ENCODE measurements at places on chromosomes 5 and 9.

GRCh38 chr5:53089481-53089991, 20.0 kb downstream of the MOCS2 start:
- H3K4me3 ChIP-seq: no peak overlapping the region
- no peaks in the 10 kb centered on the region for H3K27me3 ChIP-seq
- H3K4me1 ChIP-seq: peaks cover 29% of the 10 kb centered on the region
- DNase-seq: no peak
- H3K36me3 ChIP-seq: peaks cover 7% of the 10 kb centered on the region

DNA sequence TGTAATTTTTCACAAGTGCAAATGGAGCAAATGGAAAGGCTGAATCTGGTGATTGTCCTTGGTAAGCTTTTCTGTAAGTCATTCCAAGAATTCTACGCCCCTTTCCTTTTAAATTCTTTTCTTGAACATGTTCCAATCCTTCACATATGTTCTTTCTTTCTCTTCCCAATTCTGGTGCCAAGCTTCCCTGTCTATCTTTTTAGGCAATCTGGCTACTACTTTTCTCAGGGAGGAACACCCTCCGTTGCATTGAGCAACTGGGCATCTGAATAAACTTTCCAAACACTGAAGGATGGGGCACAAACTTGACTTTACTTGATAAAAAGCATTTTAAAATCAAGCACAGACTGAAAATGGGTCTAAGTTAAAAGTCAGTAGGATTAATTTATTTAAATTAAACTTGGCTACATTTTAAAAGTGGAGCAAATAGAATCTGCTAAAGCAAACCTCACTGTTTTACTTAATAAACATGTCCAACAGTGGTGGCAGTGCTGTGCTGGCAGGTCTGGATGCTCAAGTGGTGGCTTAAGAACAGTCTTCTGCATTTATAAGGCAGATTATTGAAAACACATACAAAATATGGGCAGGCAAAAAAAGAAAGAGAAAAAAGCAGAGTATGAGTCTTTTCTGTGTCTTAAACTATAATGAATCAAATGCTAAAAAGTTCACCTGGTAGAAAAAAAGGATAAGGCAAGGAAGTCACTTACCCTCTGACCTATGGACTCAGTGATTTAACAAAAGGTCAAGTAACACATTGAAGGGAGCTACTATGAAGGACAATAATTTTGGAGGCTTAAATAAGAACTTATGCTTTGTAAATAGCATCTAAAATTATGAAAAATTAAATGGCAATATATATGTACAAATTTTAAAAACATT, 5.4 kb downstream of the ELL2 start:
- no peak overlapping the region for H3K4me3 ChIP-seq
- peak overlapping the region; percentile 39 for H3K27ac ChIP-seq
- peaks cover 13% of the 10 kb centered on the region for H3K4me1 ChIP-seq
- no peaks in the 10 kb centered on the region for H3K36me3 ChIP-seq
- no peaks in the 10 kb centered on the region for H3K27me3 ChIP-seq
- no peak for DNase-seq

DNA sequence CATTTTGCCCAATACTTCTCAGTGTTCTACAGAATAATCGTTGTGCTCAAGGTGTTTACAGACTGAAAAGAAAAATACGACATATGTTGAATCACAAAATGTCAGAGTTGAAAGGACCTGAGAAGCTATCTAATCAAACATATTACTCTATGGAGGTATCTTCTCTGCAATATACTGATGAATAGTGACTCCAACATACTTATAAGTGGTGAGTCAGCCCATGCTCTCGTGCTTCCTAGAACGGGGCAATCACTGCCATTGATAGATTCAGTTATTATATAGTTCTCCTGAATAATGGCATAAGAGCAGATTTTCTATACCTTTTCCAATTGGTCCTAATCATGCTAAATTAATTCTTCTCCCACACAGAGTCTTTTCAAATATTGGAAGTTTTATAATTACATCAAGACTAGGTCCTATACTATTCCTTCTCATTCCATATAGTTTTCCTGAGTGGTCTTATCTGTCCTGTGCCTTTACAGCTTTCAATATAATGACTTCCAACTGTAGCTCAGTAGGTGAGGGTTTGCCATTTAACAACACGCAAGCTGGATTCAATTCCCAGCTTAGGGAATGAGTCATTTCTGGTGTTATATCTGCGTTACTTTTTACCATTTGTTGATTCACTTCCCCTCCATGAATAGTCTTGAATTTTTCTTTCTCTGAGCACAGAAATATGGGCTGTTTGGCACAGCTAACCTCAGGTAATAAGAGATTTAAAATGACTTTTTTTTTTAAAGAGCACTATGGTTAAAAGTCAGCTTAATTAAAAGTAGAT, 81.1 kb downstream of the PLK2 start:
- H3K4me3 ChIP-seq: no peak overlapping the region
- no peaks in the 10 kb centered on the region for H3K4me1 ChIP-seq
- no peaks in the 10 kb centered on the region for H3K27me3 ChIP-seq

DNA sequence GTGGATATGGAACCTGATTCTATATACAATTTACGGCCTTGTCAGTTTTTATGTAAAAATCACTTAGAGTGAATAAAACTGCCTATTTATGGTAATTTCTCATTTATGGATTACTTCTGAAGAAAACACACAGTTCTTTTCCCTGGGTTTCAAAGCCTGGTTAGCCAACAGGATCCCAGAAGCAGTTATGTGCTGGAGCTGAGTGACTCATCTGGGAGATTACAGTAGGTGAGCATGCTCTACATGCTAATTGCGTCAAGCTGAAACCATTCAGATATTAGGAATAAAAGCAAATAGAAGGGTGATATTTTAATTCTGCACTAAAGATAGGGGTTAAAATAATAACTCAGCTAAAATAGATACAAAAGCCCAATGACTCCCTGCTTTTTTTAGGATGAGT, 47.8 kb downstream of the PDE4D start:
- no peak overlapping the region for H3K27ac ChIP-seq
- no peaks in the 10 kb centered on the region for H3K27me3 ChIP-seq
- DNase-seq: no peak
- no peaks in the 10 kb centered on the region for H3K4me1 ChIP-seq
- no peak overlapping the region for H3K4me3 ChIP-seq

- no peaks in the 10 kb centered on the region for H3K4me1 ChIP-seq
- H3K36me3 ChIP-seq: no peaks in the 10 kb centered on the region
- H3K27me3 ChIP-seq: no peaks in the 10 kb centered on the region
- H3K4me3 ChIP-seq: no peak overlapping the region
Observed at GRCh38 chr9:90019626-90020025, 414.8 kb downstream of the GADD45G start.

GRCh38 chr5:87541676-87542075, 128.9 kb upstream of the CCNH start:
- no peak for DNase-seq
- no peak overlapping the region for H3K4me3 ChIP-seq
- H3K27ac ChIP-seq: no peak overlapping the region
- H3K27me3 ChIP-seq: no peaks in the 10 kb centered on the region

GRCh38 chr5:145983446-145983845, 47.1 kb downstream of the SH3RF2 start:
- no peaks in the 10 kb centered on the region for H3K27me3 ChIP-seq
- DNase-seq: no peak
- H3K4me3 ChIP-seq: no peak overlapping the region
- H3K36me3 ChIP-seq: no peaks in the 10 kb centered on the region
- H3K4me1 ChIP-seq: no peaks in the 10 kb centered on the region

DNA sequence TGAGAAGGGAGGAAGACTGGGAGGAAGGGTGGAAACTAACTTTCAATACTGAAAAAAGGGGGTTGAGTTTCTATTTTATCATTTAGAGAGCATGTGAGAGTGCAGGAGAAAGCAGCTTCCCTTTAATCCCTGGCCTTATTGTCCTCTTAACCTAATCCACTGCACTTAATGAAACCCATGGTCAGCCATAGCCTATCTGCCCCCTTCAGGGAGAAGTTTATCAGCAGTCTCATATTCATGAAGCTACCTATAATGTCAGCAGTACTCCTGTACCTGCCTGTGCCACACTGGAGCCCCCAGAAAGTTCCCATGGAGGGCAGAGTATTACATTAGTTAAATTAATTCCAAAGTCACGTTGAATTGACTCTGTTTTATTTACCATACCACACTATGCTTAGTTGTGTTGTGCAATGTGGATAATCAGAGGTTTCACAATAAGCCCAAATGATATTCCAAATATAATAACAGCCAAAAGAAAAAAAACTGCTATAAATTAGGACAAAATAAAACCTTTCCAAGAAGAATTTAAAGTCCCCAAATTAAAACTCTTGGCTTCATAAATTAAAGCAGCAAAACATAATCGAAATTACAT, 62.9 kb downstream of the MUSK start:
- no peaks in the 10 kb centered on the region for H3K27me3 ChIP-seq
- H3K4me1 ChIP-seq: no peaks in the 10 kb centered on the region
- H3K27ac ChIP-seq: no peak overlapping the region
- H3K36me3 ChIP-seq: no peaks in the 10 kb centered on the region

GRCh38 chr5:69033690-69034089, 60.1 kb upstream of the SLC30A5 start:
- H3K36me3 ChIP-seq: no peaks in the 10 kb centered on the region
- no peaks in the 10 kb centered on the region for H3K27me3 ChIP-seq
- no peak overlapping the region for H3K27ac ChIP-seq

DNA sequence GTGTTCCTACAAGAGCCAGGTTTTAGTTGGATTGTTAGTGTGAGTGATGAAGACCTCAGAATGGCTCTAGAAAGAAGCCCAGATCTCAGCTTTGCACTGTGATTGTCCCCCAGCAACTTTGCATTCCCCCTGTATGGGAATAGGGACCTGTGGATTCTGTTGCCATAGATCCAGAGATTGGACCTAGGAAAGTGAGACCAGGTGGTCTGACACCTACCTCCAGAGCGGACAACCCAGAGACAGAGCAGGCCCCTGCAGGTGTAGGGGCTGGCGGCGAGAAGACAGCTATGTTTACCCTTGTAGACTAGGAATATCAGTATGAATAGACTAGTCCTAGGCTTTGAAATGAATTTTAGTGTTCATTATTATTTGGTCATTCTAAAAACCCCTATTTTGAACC, 53.6 kb downstream of the IRF1 start:
- no peak for DNase-seq
- peaks cover 60% of the 10 kb centered on the region for H3K4me1 ChIP-seq
- no peak overlapping the region for H3K4me3 ChIP-seq
- no peaks in the 10 kb centered on the region for H3K36me3 ChIP-seq
- H3K27ac ChIP-seq: peak overlapping the region; percentile 80

GRCh38 chr9:22052376-22052945, 43.4 kb upstream of the CDKN2B start:
- DNase-seq: no peak
- H3K27me3 ChIP-seq: no peaks in the 10 kb centered on the region
- H3K27ac ChIP-seq: no peak overlapping the region
- no peak overlapping the region for H3K4me3 ChIP-seq

GRCh38 chr5:10674582-10674981, 86.5 kb downstream of the DAP start:
- H3K4me3 ChIP-seq: no peak overlapping the region
- no peak for DNase-seq
- no peaks in the 10 kb centered on the region for H3K27me3 ChIP-seq
- H3K27ac ChIP-seq: no peak overlapping the region
- no peaks in the 10 kb centered on the region for H3K4me1 ChIP-seq

DNA sequence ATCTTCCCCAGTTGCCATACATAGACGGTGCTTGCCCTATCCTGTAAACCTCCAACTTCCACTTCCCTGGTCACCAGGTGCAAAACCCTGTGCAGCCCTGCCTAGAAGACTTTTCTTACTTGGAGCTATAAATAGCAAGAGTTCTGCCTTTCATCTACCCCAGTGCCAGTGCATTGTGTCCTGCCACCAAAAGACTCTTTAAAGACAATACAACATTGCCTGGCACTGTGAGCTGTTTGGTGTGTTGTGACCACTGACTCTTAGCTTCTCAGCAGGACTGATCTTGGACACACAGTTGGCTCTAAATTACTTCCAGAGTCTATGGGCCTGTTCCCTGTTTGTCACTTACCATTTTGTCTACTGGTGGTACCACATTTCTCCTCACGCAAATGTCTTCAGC, 608.1 kb downstream of the CDH9 start:
- DNase-seq: no peak
- H3K4me3 ChIP-seq: no peak overlapping the region
- no peaks in the 10 kb centered on the region for H3K36me3 ChIP-seq
- H3K27ac ChIP-seq: no peak overlapping the region

DNA sequence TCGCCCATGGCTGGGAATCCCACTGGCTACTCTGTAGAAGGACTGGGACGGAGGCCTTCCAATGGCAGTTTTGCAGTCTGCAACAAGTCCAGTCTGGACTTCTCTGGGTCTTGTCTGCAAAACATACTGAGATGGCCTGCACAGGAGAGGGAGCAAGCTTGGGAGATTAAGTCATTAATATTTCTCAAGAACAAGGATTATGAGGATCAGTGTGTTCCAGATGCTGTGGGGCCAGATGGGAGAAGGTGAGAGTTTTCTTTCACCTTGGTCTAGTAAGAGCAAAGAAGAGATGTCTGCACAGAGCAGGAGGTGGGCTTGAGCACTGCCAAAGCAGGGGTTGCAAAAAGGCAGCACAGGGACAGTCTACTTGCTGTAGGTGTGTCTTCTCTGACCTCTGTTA, at the start of gene PDE6A:
TSS of gene PDE6A (minus strand) at position 128 of the 400 bp plus-strand sequence. CDS start at position 8, 120 bp downstream.
- no peaks in the 10 kb centered on the region for H3K4me1 ChIP-seq
- no peaks in the 10 kb centered on the region for H3K27me3 ChIP-seq
- no peak within 1 kb of the TSS for H3K4me3 ChIP-seq
- no peak within 1 kb of the TSS for H3K27ac ChIP-seq

DNA sequence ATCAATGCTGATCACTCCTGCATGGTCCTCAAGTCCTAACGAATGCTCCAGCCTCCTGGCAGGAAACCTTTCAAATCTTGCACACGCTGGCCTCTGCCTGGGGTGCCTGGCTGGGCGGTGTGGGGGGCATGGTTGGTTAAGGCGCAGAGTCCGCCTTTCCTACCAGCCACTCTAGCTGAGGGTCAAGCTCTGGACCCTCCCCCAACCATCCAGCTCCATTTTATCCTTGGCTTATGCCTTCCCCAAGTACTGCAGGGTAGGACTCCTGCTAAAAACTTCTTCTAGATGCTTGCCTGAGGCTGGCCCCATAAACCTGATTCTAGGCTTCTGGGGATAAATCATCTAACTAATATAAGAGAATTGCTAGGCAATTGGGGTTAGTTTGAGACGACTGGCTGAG, 808 bp upstream of the MVB12B start:
- no peak for DNase-seq
- no peaks in the 10 kb centered on the region for H3K27me3 ChIP-seq
- H3K27ac ChIP-seq: peak overlapping the region; percentile 93
- H3K36me3 ChIP-seq: no peaks in the 10 kb centered on the region
- peaks cover 20% of the 10 kb centered on the region for H3K4me1 ChIP-seq

GRCh38 chr5:126868338-126869004, 91.5 kb downstream of the LMNB1 start:
- no peaks in the 10 kb centered on the region for H3K36me3 ChIP-seq
- H3K27me3 ChIP-seq: no peaks in the 10 kb centered on the region
- DNase-seq: no peak
- peak overlapping the region; percentile 5 for H3K4me3 ChIP-seq
- H3K4me1 ChIP-seq: no peaks in the 10 kb centered on the region

- H3K4me1 ChIP-seq: peaks cover 37% of the 10 kb centered on the region
- no peak overlapping the region for H3K4me3 ChIP-seq
- no peaks in the 10 kb centered on the region for H3K27me3 ChIP-seq
- no peak for DNase-seq
Observed at GRCh38 chr5:67542479-67542878, 345.9 kb upstream of the CD180 start.

- no peaks in the 10 kb centered on the region for H3K36me3 ChIP-seq
- H3K4me1 ChIP-seq: no peaks in the 10 kb centered on the region
- no peak for DNase-seq
Observed at GRCh38 chr5:122967625-122968024, 68.9 kb downstream of the PPIC start.

GRCh38 chr5:82072138-82072537, 100.3 kb downstream of the ATG10 start:
- H3K27me3 ChIP-seq: no peaks in the 10 kb centered on the region
- H3K4me3 ChIP-seq: no peak overlapping the region
- H3K4me1 ChIP-seq: no peaks in the 10 kb centered on the region
